ENCODE measurements at places on chromosomes 2 and 18.

DNA sequence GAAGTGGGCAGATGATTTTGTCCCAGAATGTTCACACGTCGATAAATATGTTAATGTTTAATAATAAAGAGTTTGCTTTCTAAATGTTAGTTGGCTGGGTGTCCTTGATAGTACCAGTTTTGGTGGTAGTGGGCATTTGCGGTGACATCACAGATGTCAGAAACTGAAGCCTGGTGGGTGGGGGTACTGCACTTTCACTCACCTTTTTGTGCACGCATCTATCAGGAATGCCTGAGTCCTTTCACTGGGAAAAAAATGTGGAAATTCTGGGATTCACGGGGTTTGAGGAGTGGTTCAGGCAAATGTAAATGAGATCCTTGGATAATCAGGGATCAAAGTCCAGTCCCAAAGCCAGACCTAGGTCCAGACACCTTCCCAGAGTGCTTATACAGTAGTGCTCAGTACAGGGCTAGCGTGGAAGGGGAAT, 3.2 kb downstream of the EPAS1 start:
- no peak for DNase-seq

GRCh38 chr2:237471438-237472186, 15.4 kb upstream of the MLPH start:
- no peak for DNase-seq

GRCh38 chr2:105455488-105456003, 56.7 kb upstream of the FHL2 start:
- no peak for DNase-seq

- no peak for DNase-seq
Observed at GRCh38 chr2:30371028-30371689, 75.9 kb upstream of the LCLAT1 start.
